ENCODE measurements at places on chromosomes 4 and X.

- DNase-seq = no peak
Observed at GRCh38 chr4:133189147-133189517, 40.0 kb downstream of the PCDH10 start.

GRCh38 chr4:33592701-33593100 is 2651.6 kb downstream of the ARAP2 start:
- no peak for DNase-seq

DNA sequence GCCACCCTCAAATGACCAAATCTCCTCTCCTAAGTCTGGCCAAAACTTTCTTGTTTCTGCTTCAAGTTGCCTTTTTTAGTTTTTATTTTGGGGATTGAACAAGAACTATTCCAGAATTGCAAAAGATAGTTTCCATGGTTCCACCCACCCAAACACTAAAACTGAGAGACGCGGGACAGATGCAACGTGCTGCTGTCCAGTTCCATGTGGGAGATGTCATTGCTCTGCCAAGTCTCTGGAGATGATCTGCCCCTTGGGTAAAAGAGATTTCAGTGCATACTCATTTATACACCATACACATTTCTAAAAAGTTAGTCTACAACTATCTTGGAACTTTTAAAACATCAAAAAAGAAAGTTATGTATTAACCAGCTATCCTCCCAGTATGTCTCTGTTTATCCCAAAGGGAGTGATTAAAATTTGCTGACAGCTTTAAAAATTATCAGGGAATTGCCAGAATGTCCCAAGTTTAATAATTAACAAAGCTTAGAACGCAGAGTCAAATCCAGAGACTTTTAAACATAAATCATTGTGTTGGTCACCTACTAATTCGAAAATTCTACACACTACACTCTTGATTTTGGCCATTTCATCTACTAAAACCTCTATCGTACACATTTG is 3.2 kb downstream of the MAOB start:
- DNase-seq = peak; percentile 23

DNA sequence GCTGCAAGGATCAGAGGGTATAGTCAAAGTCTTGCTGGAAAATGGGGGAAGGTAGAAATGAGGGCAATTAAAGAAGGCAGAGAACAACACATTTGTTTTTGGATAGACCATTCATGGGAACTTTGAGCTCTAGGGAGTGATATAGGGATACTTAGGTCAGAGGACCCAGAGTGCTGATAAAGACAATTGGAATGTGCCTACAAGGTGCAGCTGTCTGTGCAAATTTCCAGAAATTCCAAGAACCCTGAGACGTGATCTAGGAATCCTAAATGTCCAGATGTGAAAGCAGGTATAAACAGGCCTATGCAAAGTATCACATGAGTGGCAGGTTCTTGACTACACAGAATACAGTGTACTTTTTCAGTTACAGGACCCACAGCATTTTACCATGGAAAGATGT is 24.2 kb downstream of the FNIP2 start:
- no peak for DNase-seq

GRCh38 chr4:152536545-152537182 is 772 bp upstream of the FBXW7 start:
- DNase-seq = peak; percentile 65

Data from muscle of leg (tissue), 16 donors.